CD4-positive, alpha-beta T cell (primary cell): ENCODE measurements at places on chromosomes 12 and 14.

- DNase-seq = no peak
Observed at GRCh38 chr14:59374048-59374447, 91.1 kb downstream of the GPR135 start.

GRCh38 chr12:105347499-105347898 is 17.0 kb downstream of the C12orf75 start:
- DNase-seq = no peak

DNA sequence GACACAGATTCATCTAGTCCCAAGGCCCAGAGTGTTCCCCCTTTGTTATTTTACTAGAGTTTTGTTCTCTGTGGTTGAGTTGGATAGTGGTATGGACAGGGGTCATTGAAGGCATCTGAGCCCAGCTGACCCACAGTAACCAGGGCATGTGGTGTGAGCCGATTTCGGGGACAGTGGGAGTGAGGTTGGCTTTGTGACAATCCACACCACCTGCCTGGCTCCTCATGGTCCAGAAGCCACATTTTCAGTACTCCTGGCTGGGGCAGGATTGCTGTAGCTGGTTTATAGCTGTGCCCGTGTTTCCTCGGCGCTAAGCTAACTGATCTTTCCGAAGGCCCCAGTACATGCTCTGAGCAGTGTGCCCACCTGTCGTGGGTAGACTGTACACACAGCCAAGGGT is 116.0 kb downstream of the TSPAN9 start:
- DNase-seq = no peak

DNA sequence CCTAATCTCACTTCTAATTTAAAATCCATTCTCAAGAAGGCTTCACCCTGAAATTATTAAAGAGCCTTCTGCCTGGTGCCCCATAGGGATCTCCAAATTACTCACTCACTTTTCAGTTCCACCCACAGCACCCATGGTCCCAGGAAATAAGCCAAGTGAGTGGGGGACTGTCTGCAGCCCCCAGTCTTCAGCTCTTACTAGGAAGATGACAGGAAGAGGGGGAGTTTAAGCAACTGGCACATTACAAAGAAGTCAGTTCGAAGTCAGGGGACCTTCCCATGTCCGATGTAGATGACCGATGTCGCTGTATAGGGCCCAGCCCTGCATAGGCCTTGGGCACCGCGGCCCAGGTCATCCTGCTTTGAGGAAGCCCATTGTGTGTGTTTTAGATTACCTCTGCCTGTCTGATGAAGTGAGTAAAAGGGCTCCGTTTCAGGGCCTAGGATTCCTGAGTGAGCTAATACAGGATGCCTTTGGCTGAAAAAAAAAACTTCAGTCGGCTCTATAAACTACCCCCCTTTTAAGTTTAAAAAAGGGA is 1.9 kb downstream of the ACTN1 start:
- DNase-seq = no peak

DNA sequence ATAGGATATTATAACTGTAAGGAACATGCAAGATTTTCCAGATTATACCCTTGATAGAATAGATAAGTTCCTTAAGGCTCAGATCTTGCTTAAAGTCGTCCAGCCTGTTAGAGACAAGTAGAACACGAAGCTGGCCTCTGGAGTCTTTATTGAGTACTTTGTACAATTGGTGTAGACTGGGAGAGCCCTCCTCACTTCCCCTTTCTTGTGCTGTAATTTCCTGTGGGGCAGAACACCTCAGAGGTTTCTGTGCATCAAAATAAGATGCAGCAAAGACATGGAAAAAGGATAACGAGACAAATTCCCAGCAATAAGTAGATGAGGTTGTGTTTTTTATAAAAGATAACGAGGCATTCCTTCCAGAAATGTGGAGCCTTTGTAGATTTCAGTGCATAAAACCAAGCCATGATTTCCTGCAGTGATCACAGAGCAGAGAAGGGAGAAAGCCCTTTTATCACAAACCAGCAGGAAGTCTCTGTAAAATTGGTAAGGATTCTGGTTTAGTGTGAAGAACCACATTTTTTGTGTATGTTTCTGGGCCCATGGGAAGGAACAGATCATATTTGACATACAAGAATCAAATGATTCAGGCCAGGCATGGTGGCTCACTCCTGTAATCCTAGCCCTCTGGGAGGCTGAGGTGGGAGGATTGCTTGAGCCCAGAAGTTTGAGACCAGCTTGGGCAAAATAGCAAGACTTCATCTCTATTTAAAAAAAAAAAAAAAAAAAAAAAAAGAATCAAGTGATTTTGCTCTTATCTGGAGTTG is 18.0 kb downstream of the GPRC5A start:
- DNase-seq = no peak

DNA sequence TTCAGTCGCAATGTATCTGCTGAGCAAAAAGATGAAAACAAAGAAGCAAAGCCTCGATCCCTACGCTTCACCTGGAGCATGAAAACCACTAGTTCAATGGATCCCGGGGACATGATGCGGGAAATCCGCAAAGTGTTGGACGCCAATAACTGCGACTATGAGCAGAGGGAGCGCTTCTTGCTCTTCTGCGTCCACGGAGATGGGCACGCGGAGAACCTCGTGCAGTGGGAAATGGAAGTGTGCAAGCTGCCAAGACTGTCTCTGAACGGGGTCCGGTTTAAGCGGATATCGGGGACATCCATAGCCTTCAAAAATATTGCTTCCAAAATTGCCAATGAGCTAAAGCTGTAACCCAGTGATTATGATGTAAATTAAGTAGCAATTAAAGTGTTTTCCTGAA is 19.8 kb downstream of the CKB start:
- no peak for DNase-seq

DNA sequence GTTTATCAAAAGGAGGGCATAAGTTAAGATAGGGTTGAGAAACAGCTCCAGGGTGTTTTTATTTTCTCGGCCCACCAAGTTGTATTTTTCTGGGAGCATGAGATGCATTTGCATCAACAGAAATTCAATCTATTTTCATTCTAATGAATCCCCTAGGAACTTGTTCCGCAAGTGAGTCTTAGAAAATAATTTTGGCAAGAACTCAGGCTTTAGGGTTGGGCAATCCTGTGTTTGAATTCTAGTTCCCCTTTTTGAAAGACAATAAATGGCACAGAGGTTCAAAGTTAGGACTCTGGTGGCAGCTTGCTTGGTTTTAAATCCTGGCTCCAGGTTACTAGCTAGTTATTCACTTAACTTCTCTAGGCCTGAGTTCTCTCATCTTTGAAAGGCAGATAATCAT is 23.7 kb downstream of the SLC5A8 start:
- DNase-seq = no peak

GRCh38 chr12:127716166-127716565 is 550.8 kb upstream of the TMEM132C start:
- no peak for DNase-seq

GRCh38 chr12:131282292-131283080 is 328.8 kb downstream of the ADGRD1 start:
- DNase-seq = no peak

GRCh38 chr14:59245809-59246295 is 57.4 kb downstream of the DAAM1 start:
- DNase-seq = no peak

GRCh38 chr14:79583738-79584408 is 627.4 kb downstream of the DIO2 start:
- no peak for DNase-seq

DNA sequence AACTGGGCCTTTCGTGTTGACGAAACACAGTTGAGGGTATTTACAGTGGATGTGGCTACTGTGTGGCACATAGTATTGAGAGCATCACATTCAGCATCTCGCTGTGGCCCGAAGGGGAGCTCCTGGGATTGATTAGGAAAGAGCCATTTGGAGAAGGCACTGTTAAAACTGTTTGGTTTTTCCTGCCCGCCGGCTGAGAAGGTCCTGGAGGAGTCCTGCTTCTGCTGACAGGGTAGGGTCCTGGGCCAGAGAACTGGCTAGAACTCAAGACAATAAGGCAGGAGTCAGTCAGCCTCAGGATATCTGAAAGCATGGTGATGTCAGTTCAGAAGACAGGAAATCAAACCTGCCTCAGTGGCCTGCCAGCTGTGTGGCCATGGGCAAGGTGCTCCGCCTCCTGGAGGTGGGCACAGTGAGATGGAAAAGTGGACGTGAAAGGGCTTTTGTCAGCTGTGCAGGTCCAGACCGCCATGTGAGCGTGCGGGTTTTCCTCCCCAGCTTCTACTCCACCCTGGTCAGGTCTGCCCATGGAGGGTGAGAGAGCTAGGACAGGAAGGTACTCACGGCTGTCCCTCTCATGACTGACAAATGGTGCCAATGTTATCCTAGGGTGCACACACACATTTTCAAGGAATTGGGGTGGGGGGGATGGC is 92.3 kb downstream of the NTF3 start:
- no peak for DNase-seq
